ENCODE measurements at places on chromosomes 7 and 10.
A peak's percentile ranks its signal among the peaks of the same experiment; 100 is the strongest.

DNA sequence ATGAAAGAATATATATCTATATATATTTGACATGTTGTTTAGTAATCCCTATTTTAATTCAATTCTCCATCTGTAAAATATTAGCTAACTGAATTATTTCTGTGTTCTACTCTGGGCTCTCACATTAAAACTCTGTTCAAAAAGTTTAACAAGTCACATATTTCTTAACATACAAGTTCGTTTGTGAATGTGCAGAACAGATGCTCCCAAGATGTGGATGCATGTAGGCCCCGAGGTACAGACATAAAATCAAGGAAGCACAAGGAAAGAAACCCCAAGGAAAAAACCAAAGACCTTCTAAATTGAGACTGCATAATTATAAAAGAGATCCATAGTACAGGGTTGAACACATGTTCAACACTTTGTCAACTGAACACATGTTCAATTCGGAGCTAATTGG, 175.1 kb downstream of the LRRTM3 start:
- DNase-seq = no peak

- DNase-seq = no peak
Measured at GRCh38 chr10:29956335-29956924, 103.0 kb downstream of the JCAD start.

DNA sequence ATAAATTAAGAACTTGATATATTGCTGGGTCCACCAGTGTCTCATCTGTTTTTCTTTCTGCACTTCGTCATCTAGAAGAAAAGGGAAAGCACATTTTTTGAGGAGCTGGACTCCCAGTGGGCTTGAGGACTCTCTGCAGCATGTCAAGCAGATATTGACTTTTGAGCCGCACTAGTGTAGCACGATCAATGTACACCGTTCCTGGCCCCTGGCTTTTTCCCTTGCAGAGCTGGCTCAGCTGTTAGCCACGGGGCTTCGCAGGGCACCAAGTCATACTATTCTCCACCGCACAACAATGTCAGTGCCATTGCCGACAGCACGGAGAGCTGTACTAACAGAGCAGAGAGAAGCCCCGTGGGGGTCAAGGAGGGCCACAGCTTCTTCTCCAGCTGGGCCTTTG, 235.4 kb upstream of the HABP2 start:
- no peak for DNase-seq

- DNase-seq = peak; percentile 94
Measured at GRCh38 chr7:105198223-105198622, 184.2 kb downstream of the KMT2E start.

DNA sequence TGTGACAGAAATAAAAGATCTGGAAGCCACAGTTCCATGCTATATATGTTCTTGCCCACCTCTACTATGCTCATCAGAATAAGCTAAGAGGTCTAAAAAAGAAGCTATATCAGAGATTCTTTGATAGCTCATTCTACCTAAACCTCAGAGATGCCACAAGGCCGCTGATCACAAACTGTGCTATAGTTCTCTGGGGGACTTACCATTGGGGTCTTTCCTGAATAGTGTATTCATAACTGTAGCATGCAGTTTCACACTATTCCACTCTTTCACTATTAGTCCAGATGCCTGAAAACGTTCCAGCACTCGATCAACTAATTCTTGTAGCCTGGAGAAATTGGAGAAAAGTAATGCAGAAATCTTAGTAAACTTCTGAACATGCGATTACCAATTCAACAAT, 44.5 kb upstream of the SPOCK2 start:
- no peak for DNase-seq

- peak; percentile 57 for DNase-seq
Measured at GRCh38 chr10:46548498-46549090, 7.9 kb downstream of the GPRIN2 start.

GRCh38 chr7:106731187-106731586, 70.2 kb upstream of the CCDC71L start:
- peak; percentile 25 for DNase-seq
